C1 segment of cervical spinal cord (tissue), 14 donors: ENCODE measurements at places on chromosomes 7 and 10.

GRCh38 chr7:32489788-32490126 is 423 bp downstream of the LSM5 start:
- no peak for DNase-seq

GRCh38 chr7:24427048-24427447 is 143.1 kb downstream of the NPY start:
- DNase-seq = no peak

- no peak for DNase-seq
Observed at GRCh38 chr10:132671228-132672154, 114.5 kb downstream of the NKX6-2 start.

DNA sequence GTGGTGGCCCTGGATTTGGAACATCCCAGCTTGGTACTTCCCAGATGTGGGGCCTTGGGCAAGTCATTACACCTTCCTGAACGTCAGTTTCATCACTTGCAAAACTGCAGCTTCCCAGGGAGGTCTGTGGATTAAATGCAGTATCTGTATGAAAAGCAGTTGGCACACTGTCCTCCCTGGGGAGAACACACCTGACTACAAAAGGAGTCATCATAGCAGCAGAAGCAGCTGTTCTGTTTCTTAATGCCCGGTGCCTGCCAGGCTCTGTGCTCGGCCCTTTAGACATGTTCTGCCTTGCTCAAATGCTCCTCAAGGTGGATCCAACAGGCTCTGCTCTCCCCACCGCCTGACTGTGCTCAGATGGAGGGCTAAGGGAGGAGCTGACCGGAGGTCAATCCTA is 31.0 kb downstream of the CDCA7L start:
- no peak for DNase-seq

DNA sequence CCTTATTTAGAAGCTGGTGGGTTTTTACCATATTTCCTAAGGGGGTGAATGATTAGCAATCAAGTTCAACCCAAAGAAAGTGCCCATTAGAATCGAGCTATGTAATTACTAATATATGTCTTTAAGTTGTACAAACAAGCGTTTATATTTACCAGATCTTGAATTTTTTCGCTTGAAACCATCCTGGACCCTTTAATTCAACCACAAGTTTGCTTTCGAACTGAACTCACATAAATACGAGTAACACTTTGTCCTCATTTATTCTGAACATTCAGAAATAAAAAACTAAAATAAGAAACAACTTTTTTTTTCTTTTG is 1.5 kb downstream of the SRI start:
- DNase-seq = no peak

GRCh38 chr7:21767300-21767900 is 178.3 kb downstream of the CDCA7L start:
- peak; percentile 5 for DNase-seq

DNA sequence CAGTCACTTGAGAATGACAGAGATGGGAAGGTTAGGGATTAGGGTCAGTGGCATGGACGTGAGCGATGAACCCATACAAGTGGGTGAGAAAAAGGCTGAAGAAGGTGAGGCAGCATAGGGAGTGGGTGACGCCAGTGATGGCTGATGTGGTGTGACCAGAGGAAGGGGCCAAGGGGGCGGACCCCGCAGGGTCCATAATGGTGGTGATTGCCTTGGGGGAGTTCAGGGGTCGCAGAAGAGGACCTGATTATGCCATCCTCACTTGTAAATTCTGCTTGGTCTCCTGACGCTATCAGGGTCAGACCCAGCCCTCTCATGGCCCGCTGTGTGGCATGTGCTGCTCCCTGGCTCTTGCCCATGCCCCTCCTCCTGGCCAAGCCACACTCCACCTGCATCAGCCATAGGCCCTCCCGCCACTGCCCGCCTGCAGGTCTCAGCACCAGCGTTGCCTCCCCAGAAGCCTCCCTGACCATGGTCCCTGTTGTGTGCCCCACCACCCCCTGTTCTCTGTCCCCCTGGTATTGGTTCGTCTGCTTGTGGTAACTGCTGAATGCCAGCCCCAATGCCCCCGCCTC is 235.7 kb downstream of the EBF3 start:
- no peak for DNase-seq

GRCh38 chr7:50331564-50332208 is 27.2 kb downstream of the IKZF1 start:
- no peak for DNase-seq

GRCh38 chr10:6953271-6953801 is 373.3 kb upstream of the PRKCQ start:
- no peak for DNase-seq

- DNase-seq = no peak
Observed at GRCh38 chr10:21519941-21520436, 5.5 kb downstream of the SKIDA1 start.

- no peak for DNase-seq
Observed at GRCh38 chr10:101651336-101651735, 43.6 kb downstream of the FBXW4 start.

- no peak for DNase-seq
Observed at GRCh38 chr10:35191523-35191922, 64.9 kb downstream of the CREM start.

DNA sequence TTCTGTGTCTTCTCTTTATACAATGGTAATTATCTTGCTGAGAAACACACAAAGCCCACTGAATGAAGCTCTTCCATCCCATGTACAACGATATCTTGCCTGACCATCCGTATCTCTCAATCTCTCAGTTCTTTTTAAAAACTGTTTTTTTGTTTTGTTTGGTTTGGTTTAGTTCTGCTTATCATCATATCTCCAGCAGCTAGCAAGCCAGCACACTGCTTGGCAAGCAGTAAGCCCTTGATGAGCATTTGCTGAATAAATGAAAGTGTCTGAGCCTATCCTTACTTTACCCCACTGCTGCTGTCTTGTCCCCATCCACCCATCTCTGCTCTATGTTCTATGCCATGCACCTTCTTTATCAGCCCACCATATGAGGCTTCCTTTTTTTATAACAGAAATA is 34.2 kb downstream of the ITGB1 start:
- DNase-seq = no peak

- DNase-seq = no peak
Observed at GRCh38 chr10:76433161-76434005, 1002.0 kb downstream of the LRMDA start.

DNA sequence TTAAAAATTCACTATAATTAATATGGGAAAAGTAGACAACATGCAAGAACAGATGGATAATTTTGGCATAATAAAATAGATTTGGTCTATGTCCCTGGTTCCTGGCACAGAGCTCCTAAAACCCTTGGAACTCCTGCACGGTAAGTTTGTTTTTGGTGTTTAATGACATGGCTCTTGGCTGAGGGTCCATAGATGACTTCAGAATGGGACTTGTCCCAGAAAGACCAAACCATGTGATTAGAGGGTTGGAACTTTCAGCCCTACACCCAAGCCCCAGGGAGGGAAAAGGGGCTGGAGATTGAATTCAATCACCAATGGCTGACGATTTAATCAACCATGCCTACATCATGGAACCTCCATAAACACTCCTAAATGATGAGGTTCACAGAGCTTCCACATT is 12.6 kb upstream of the GSDME start:
- no peak for DNase-seq
